Activated CD4-positive, alpha-beta T cell treated with anti-CD3 and anti-CD28 coated beads, Interleukin-2, amount 50 U/mL, for 24 hours (primary cell): ENCODE measurements at places on chromosomes 5 and 9.

GRCh38 chr5:76521240-76521758, 101.9 kb downstream of the F2RL2 start:
- DNase-seq = no peak

- DNase-seq = no peak
Measured at GRCh38 chr5:126656401-126657007, 55.8 kb downstream of the PHAX start.

- DNase-seq = no peak
Measured at GRCh38 chr9:127867356-127868277, 9.9 kb downstream of the AK1 start.

GRCh38 chr9:27408482-27408881, 111.5 kb upstream of the EQTN start:
- no peak for DNase-seq

- DNase-seq = no peak
Measured at GRCh38 chr9:4277531-4277991, 22.3 kb downstream of the GLIS3 start.

- DNase-seq = no peak
Measured at GRCh38 chr5:107929080-107929479, 258.3 kb upstream of the EFNA5 start.
